ENCODE measurements at places on chromosomes 2 and 18.

DNA sequence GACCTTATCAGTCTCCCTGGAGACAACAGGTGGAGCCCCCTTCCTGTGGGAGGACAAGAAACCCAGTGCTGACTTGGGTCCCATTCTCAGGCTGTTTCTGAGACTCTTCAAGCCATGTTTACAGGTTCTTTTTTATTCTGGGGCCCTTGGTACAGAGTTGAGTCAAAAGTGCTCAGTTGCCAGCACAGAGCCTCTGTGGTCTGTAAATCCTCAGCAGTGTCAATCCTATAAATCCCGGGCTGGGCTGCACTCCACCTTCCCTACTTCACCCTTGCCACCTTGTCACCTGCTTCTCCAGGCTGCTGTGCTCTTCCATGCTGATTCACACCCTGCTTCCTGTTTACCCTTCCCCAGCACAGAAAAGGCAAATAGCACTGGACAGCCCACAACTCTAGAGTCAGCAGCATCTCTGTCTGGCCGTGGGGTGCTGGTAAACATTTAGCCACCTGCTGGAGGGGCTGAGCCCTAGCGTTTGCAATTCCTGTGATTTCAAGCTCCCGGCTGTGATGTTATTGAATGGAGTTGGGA, 74.7 kb downstream of the TNFRSF11A start:
- peak; percentile 21 for DNase-seq

GRCh38 chr2:46554397-46554796, 75.0 kb downstream of the TMEM247 start:
- no peak for DNase-seq

DNA sequence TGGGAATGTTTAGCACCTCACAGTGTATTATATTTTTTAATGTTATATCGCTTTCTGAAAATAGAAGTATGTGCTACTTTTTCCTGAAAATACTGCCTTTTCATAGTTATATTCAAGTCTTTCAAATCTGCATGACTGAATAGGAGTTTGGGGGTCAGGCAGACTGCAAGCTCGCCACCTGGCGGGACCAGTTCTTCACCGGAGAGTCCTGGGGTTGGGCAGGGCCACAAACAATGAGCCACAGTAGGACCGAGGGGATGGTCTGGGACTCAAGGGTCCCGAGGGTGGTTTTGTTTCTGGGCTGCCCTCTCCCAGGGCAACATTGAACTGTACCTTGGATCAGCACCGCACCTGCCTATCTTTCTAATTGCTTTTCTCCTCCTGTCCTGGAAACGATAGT, 70.6 kb downstream of the VWA3B start:
- peak; percentile 33 for DNase-seq

- no peak for DNase-seq
Measured at GRCh38 chr2:100188326-100188725, 45.9 kb upstream of the AFF3 start.

DNA sequence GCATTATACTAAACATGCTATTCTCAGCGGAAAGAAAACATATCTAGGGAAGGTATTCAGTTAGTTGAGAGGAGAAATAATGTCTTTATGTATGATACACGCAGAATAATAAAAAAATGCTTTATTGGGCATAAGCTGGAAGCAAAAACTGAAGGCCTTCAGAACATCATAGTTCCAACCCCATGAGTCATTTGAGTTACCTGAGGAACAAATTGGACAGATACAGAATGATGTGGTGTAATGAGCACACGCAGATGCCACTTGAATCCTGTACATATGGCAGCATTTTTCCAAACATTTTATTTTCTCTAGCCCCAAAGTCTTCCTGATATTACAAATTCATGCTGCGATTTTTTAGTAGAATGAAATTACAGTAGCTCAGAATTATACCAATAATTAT, 23.2 kb upstream of the TRIB2 start:
- no peak for DNase-seq

GRCh38 chr2:160445673-160446072, 47.9 kb downstream of the RBMS1 start:
- DNase-seq, result no peak

GRCh38 chr2:101850450-101850849, 141.3 kb upstream of the IL1R2 start:
- DNase-seq, result no peak

DNA sequence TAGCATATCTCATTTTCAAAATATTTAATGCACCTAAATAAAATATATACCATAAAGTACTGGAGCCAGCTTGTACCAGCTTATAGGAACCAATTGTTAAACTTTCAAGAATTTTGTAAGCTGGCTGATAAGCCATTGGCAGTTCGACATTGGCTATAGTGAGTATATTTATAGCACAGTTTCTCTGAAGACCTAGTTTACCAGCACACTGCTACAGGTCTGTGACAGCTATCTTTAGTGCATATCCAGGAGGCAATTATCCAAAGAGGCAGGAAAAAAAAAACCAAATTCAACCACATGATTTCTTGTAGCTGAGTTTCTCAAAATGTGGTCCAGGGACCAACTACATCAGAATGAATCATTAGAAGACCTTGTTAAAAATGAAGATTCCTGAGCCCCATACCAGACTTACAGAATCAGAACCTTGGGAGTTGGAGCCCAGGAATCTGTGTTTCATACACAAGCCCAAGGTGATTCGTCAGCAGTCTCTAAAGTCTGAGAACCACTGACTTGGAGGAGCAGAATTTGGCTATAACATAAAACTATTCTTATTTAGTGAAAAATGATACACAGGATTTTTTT, 279.0 kb upstream of the NRP2 start:
- DNase-seq, result no peak

DNA sequence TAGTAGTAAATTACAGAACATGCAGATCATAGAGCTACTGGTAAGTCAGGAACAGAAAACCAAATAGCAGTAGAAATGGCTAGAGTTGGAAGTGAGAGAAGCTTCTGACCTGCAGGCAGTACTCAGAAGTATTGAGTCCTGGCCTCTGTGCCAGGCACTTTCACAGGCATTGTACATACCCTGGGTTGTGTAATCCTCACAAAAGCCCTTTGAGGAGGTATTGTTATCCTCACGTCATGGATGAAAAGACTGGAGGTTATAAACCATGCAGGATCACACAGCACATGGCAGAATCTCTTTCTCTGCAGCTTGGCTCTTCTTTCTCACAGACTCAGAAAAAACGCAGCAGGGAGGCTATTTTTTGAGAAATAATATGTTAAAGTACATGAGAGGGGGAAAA, 789.3 kb upstream of the FAM98A start:
- no peak for DNase-seq

DNA sequence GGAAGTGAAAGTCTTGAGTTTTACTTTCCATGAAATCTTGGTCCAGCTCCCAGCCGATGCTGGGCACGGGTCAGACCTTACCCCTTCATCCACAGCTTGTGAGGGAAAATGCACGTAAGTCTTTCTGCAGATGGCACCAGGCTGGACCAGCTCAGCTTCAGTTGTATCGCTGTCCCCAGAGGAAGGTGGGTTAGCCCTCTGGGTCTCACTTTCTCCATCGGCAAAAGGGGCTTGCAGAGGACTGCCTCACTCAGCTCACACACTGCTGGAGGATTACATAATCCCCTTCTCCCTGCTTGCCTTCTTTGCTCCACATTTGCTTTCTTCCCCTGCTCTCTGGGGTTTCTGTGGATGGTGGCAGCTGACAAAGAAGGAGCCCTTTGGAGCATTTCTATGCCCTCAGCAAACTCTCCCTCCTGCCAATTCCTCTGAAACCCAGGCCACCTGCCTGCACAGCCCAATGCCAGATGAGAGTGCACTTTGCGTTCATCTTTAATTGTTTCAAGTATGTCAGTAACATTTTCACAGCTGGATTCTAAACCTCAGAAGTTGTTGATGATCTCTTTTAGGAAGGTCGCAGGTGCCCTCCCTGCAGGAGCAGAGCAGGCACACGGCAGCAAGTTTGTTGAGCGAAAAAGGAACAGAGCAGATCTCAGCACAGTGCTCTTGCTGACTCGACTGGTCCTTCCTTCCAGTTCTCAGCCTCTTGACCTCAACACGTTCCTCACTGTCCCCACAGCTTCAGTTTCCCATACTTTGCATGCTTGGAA, 155.6 kb upstream of the GLI2 start:
- no peak for DNase-seq

- DNase-seq, result no peak
Measured at GRCh38 chr2:239954166-239955086, 70.7 kb downstream of the NDUFA10 start.

- no peak for DNase-seq
Measured at GRCh38 chr2:172087780-172088244, 2.5 kb downstream of the DLX1 start.

GRCh38 chr2:109724533-109725460, 69.3 kb upstream of the RGPD5 start:
- DNase-seq, result no peak

DNA sequence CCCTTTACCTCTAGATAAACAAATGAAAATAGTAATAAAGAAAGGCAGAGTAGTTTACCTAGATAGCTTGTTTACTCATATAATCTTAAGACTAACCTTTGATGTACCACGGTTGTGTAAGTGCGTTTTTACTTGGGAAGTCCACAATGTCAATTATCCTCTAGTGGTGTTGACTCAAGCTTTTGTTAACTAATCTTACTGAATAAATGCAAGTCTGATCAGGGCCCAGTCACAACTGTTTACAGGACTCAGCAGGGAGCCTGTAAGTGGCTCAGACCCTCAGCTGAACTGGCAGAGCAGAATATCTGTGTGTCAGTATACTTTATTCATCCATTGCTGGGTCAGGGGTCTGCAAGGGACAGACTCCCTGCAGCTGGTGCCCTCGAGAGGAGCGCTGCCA, 98.1 kb upstream of the ACAA2 start:
- no peak for DNase-seq

GRCh38 chr2:162257425-162257824, 14.2 kb upstream of the FAP start:
- no peak for DNase-seq
